Activated CD4-positive, alpha-beta T cell treated with anti-CD3 and anti-CD28 coated beads, Interleukin-2, amount 10 ng/mL, durations not matched to agents 24 days and 14 days (primary cell): ENCODE measurements at places on chromosomes 12 and 14.
A peak's percentile ranks its signal among the peaks of the same experiment; 100 is the strongest.

- no peak overlapping the region for H3K4me3 ChIP-seq
- no peaks in the 10 kb centered on the region for H3K36me3 ChIP-seq
- H3K4me1 ChIP-seq, result no peaks in the 10 kb centered on the region
- no peaks in the 10 kb centered on the region for H3K27me3 ChIP-seq
- no peak overlapping the region for H3K27ac ChIP-seq
- no peak for DNase-seq
Measured at GRCh38 chr14:32786886-32787285, 151.8 kb upstream of the NPAS3 start.

DNA sequence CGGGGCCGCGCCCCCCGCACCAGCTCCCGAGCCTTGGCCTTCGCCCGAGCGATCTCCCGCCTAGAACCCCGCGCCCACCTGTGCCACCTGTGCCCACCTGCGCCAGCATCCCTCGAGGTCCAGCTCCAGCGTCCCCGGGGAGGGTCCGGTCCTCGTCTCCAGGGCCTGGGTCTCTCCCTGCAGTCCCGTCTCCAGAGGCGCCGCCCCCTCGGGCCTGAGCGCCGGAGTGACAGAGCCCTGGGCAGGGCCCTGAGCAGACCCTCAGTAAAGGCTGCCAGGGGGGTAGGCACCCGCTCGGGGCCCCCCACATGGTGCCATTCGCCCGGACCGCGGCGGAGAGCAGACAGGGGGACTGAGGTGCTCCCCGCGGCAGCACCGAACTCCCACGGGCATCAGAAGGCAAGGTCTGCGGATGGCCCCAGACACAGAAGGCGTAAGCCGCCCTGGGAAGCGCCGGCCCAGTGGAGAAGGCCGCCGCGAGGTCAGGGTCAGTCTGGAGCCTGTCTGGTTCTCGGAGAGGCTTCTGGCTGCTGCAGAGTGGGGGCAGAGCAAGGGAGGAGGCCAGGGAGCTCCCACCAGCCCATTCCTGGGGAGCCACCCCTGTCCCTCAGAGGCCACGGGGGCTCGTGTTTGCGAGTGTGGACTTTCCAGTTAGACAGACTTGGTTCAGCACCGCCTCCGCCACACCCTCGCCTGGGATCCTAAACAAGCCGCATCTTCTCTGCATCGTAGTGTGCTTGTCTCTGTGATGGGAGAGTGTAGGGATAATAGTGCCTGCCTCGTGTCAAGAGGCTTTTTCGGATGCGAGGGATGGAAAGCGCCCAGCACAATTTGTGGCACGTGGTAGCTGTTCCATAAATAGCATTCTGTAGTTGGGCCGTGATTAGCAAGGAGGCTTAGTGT, 1.1 kb upstream of the PPP1R13B start:
- peak overlapping the region; percentile 71 for H3K4me3 ChIP-seq
- no peak for DNase-seq

DNA sequence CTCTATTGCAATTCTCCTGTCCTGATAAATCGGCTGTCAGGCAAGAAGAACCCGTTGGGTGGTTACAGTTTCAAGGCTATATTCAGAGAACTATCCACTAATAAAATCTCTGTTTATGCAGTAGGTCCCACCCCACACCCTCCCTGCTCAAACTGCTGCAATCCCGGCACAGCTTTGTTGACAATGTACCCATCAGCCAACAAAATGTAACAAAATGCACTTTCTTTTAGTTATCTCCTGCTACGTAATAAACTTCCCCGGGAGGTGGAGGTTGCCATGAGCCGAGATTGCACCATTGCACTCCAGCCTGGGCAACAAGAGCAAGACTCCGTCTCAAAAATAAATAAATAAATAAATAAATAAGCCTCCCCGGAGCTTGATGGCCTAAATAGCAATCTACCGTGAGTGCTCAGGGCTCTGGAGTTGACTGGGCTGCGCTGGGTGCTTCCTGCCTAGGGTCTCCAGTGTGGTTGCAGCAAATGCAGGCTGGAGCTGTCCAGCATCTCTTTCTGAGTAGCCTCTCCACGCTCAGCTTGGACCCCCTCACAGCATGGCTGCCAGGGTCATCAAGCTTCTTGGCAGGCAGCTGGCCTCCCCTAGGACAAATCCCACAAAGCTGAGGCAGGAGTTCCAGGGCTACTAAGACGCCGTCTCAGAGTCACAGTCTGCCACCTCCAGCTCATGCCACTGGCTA, 43.2 kb upstream of the FBRSL1 start:
- peak overlapping the region; percentile 99 for H3K27ac ChIP-seq
- peak overlapping the region; percentile 98 for H3K4me3 ChIP-seq
- H3K27me3 ChIP-seq, result no peaks in the 10 kb centered on the region
- H3K36me3 ChIP-seq, result peaks cover 5% of the 10 kb centered on the region

- H3K27me3 ChIP-seq, result no peaks in the 10 kb centered on the region
- no peak for DNase-seq
- peaks cover 29% of the 10 kb centered on the region for H3K4me1 ChIP-seq
- no peaks in the 10 kb centered on the region for H3K36me3 ChIP-seq
- H3K27ac ChIP-seq, result no peak overlapping the region
- H3K4me3 ChIP-seq, result no peak overlapping the region
Measured at GRCh38 chr12:89359615-89360014, 7.3 kb upstream of the DUSP6 start.

DNA sequence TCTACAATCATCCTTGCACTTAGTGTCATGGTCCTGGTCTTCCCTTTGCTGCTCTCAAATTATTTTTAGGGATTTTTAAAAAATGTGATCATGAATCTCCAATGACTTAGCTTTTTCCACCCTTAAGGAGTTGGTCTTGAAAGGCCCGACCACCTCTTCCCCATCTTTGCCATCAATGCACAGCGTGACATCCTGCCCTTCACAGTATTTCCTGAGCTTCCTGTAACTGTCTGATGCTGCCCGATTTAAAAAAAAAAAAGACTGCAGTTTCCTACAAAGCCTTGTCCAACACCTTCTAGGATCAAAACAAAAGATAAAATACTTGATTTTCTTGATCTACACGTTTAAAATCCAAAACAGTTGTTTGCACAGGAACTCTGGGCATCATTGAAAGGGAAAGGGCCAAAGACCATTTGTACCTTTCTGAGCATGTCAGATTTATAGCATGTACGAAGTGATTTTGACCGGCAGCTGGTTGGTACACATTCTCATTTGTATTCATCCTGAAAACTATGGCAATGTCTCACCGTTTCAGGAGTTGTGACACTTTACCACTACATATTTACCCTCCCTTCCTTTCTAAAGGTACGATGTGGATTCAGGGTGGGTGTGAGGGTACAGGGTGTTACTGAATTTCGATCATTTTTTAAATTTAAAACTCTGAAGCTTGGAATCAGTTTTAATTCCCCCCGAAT, 7.4 kb upstream of the ELK3 start:
- H3K36me3 ChIP-seq, result no peaks in the 10 kb centered on the region
- H3K4me3 ChIP-seq, result peak overlapping the region; percentile 25
- peaks cover 25% of the 10 kb centered on the region for H3K4me1 ChIP-seq
- H3K27me3 ChIP-seq, result no peaks in the 10 kb centered on the region
- no peak for DNase-seq
- H3K27ac ChIP-seq, result peak overlapping the region; percentile 4

DNA sequence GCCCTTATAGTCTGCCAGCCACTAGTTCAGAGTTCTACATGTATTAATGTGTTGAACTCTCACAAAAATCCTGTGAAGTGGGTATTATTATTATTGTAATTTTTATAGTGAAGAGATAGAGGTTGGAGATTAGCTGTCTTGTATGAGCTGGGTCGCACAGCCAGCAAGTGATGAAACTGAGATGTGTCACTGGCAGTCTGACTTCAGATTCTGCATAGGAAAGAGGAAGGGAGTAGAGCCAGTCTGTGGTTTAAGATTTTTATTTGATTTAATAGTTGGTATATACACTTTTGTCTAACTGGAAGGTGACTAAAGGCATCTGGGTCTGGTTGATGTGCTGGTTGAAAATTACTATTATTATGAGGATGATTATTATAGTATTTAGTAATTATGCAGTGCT, 5.8 kb upstream of the FRS2 start:
- H3K27ac ChIP-seq, result no peak overlapping the region
- H3K4me1 ChIP-seq, result peaks cover 7% of the 10 kb centered on the region
- no peaks in the 10 kb centered on the region for H3K36me3 ChIP-seq
- DNase-seq, result no peak
- H3K4me3 ChIP-seq, result no peak overlapping the region
